ENCODE measurements at places on chromosomes 2 and 18. TPM values are rescaled to one million over a fixed set of nuclear protein-coding genes. Genes with fewer than 3 reads are reported as not detected.
A peak's percentile ranks its signal among the peaks of the same experiment; 100 is the strongest.

Gene DSG1
- not detected for total RNA-seq

Gene AGXT
- not detected for total RNA-seq

GRCh38 chr2:24181849-24182248 lies 7.0 kb downstream of the FAM228A start:
- H3K4me1 ChIP-seq: no peaks in the 10 kb centered on the region
- H3K27me3 ChIP-seq: no peaks in the 10 kb centered on the region
- no peaks in the 10 kb centered on the region for H3K36me3 ChIP-seq
- no peak for DNase-seq

- no peak for DNase-seq
- no peaks in the 10 kb centered on the region for H3K4me1 ChIP-seq
- no peak overlapping the region for H3K4me3 ChIP-seq
- H3K36me3 ChIP-seq: no peaks in the 10 kb centered on the region
- H3K27me3 ChIP-seq: no peaks in the 10 kb centered on the region
Observed at GRCh38 chr2:157254041-157254440, 3.5 kb upstream of the GALNT5 start.

GRCh38 chr18:35861367-35862118 lies 110.9 kb upstream of the RMP24 start:
- H3K4me3 ChIP-seq: no peak overlapping the region
- H3K27me3 ChIP-seq: no peaks in the 10 kb centered on the region
- no peak overlapping the region for H3K27ac ChIP-seq
- H3K4me1 ChIP-seq: no peaks in the 10 kb centered on the region
- H3K36me3 ChIP-seq: no peaks in the 10 kb centered on the region

- H3K4me1 ChIP-seq: no peaks in the 10 kb centered on the region
- no peak overlapping the region for H3K27ac ChIP-seq
- no peak overlapping the region for H3K4me3 ChIP-seq
- peaks cover 10% of the 10 kb centered on the region for H3K27me3 ChIP-seq
- no peaks in the 10 kb centered on the region for H3K36me3 ChIP-seq
- no peak for DNase-seq
Observed at GRCh38 chr2:151845884-151846283, 17.7 kb upstream of the ARL5A start.

- H3K4me1 ChIP-seq: no peaks in the 10 kb centered on the region
- H3K27me3 ChIP-seq: no peaks in the 10 kb centered on the region
- no peak overlapping the region for H3K27ac ChIP-seq
- no peaks in the 10 kb centered on the region for H3K36me3 ChIP-seq
Observed at GRCh38 chr18:36572135-36572856, 256.5 kb downstream of the TPGS2 start.

DNA sequence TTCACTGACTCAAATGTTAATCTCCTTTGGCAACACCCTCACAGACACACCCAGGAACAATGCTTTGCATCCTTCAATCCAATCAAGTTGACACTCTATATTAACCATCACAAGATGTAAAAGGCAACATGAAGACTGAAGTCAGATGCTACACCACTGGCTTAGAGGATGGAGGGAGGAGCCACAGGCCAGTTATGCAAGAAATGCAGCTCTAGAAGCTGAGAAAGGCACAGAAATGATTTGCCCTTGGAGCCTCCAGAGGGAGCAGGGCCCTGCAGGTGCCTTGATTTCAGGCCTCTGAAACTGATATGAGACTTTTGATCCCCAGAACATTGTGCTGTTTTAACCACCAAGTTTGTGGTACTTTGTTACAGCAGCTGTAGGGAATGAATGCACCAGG lies 276.3 kb downstream of the KCNS3 start:
- H3K27me3 ChIP-seq: no peaks in the 10 kb centered on the region
- DNase-seq: no peak
- H3K27ac ChIP-seq: no peak overlapping the region
- no peaks in the 10 kb centered on the region for H3K4me1 ChIP-seq
- no peak overlapping the region for H3K4me3 ChIP-seq
- H3K36me3 ChIP-seq: no peaks in the 10 kb centered on the region

DNA sequence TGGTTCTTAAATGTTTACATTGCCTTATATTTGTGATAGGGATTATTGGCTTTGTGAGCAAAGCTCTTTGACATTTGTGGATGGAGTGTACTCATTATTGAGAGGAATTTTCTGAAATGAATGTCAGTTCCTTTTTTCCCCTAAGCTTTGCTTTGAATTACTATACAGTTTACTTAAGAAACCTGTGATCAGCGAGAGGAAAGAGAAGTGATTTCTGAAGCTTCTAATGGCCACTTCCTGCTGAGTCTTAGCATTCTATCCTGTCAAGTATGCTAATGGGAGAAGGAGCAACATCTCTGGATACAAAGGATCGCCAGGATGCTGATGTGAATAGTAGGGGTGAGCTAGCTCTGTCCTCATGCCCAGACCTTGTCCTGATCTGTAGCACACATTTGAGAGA lies 47.8 kb upstream of the MGAT5 start:
- no peak overlapping the region for H3K27ac ChIP-seq
- H3K36me3 ChIP-seq: no peaks in the 10 kb centered on the region
- H3K4me1 ChIP-seq: peaks cover 36% of the 10 kb centered on the region
- no peak for DNase-seq
- peak overlapping the region; percentile 11 for H3K4me3 ChIP-seq
- H3K27me3 ChIP-seq: no peaks in the 10 kb centered on the region

All from CD4-positive, CD25-positive, alpha-beta regulatory T cell (primary cell).